Ascending aorta (tissue), 2 donors: ENCODE measurements at places on chromosomes 12 and 14. TPM values are rescaled to one million over a fixed set of nuclear protein-coding genes. Genes with fewer than 3 reads are reported as not detected.

Gene NRXN3
- total RNA-seq = 21.0 TPM

Gene EXD2
- 17.2 TPM for total RNA-seq

Gene NGB
- total RNA-seq = not detected

DNA sequence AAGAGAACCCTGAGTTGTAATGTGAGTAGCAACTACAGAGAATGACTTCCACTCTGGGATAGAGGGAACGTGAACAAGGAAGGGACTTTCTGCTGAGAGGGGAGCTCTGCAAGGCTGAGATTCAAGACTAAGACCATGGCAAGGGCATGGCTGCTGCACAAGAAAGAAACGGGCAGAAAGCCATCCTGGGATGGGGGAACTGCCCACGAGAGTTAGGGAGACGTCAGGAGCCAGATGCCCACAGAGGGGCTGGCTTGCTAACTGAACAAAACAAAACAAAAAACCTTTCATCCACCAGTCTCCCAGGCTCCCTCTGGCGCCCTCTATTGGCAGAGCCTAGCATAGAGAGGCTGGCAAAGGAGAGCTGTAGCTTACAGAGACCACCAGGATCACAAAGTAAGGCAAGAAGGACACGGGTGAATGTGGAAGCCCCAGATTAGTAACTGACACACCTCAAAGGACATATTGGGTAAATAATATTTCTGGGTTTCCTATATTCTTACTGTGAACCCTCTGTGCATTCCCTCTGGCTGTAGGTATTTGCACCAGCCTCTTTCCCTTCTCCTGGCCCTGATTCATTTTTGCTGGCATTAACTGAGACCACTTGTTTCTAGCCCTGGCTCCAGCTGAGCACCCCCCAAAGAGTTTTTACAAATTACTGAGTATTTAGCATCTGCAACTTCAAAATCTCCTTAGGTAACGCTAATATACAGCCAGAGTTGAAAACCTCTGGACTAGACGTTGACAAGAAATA lies 338.3 kb downstream of the EMP1 start:
- peak; percentile 69 for DNase-seq

- no peak for DNase-seq
These were observed 313.3 kb downstream of the DUSP6 start for GRCh38 chr12:89038831-89039512.

DNA sequence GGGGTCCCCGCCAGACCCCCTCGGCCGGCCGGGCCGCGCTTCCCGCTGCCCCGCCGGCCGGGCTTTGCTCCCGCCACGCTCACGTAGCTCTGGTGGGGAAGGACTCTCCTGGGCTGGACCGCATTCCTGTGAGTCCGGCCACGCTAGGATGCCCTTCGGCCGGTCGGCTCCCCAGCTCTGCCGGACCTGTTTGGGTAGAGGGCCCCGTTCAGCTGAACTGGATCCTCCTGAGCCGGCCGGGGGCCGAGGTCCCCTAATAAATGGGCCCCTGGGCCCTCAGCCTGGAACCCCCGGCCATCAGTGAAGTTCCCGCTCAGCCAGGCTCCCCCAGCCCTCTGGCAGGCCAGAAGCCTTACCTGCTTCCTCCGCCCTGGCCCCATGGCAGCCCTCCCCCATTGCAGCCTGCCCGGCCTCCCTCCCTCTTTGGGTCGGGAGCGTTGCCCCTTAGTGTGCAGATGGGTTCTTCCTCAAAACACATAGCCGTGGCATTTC lies 593 bp downstream of the UNC119B start:
- no peak for DNase-seq

DNA sequence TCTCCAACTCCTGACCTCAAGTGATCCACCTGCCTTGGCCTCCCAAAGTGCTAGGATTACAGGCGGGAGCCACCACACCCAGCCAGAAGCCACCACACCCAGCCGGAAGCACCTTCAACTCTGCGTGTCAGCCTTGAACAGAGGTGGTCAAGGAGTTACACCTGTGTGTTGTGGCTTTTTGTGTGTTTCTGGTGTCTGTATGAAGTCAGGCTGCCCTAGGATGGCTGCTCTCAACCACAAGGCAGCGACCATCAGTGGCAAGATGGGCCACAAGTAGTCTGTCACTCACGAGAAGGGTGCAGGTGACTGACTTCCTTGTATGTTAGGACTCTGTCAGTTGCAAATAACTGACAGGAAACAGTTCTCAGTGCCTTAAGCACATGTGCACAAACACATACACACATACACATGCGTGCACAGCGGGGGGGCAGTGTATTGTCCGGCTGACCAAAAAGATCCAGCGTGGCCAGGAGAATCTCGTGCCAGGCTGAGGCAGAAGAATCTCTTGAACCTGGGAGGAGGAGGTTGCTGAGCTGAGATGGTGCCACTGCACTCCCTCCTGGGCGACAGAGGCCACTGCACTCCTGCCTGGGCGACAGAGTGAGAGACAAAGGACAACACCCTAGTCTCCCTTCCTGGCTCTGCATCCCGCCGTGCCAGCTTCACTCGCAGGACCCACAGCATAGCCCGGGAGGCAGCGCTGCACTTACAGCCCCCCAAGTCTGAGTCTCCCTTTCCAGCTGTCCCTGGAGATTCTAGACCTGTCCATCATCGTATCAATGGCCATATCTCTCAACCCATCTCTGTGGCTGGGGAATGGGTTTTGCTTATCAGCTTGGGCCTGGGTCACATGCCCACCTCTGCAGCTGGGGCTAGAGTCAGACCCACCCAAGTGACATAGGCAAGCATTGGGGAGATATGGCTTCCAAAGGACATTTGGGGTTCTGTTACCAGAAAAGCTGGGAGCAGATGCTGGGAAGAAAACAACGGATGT lies 13.7 kb downstream of the P2RX4 start:
- no peak for DNase-seq
